Breast epithelium (tissue), 4 donors: ENCODE measurements at places on chromosomes 3 and 15.
A peak's percentile ranks its signal among the peaks of the same experiment; 100 is the strongest.

GRCh38 chr3:185049710-185050109 lies 103.2 kb downstream of the C3orf70 start:
- DNase-seq: no peak

- DNase-seq: no peak
Observed at GRCh38 chr15:92130244-92130643, 263.4 kb upstream of the ST8SIA2 start.

- DNase-seq: no peak
Observed at GRCh38 chr3:125126323-125126722, 70.5 kb upstream of the HEG1 start.

DNA sequence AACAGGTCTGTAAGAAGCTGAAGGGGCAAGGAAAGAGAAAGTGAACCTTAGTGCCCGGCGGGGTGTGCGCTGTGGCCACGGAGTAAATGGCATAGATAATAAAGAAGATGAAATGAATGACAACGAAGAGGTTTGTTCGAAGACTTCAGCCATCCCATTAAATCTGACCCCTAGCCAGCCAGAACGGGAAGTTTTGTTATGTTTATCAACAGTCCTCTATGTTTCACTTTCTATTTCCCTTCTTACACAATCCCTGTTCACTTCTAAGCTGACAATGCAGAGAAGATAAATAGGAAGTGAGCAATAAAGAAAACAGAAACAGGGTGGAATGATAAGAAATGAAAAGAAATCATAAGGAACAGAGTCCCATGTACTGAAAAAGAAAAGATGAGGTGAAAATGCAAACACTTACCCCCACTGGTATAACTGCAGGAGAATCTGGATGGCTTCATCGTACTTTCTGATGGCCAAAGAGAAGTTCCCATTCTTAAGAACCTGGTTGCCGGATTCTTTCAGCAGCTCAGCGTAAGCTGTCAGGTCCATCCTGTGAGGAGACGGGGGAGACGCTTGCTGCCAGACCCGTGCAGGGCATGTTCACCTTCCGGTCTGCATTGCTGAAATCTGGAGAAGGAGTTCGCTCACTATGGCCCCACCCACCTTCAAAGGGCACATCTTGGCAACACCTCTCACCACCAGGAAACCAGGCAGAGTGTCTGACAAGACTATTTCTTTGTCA lies 36.8 kb downstream of the TRANK1 start:
- peak; percentile 20 for DNase-seq

DNA sequence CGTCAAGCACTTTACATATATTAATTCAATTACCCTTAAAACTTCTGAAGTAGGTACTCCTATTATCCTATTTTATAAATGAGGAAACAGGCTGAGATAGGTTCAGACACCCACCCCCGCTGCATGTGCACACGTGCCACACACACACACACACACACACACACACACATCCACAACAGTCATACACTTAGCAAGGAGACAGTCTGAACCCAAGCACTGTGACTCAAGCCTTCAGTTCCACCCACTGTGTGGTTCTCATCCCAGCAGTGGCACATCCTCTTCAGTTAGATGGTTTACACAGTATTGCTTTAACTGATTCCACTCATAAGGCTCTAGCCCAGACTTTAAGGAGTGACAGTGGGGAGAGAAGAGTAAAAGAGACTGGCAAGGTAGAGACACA lies 91.1 kb upstream of the FGF7 start:
- no peak for DNase-seq

DNA sequence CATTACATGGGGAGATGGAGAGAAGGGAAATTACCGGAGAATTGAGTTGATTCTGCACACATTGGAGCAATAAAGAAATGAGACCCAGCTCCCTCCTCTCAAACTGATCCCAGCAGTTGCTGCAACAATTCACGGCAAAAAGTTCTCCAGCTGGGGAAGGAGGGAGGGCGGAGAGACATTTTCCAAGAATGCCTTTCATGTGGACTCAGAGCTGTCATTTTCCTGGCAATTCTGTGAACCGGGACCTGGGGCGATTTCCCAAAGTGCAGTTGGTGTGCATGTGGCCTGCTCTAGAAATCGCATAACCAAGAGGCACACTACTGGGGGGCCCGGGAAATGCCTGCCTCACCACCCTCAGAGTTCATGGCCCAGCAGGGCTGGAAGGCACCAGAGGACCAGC lies 48.7 kb upstream of the IREB2 start:
- no peak for DNase-seq

DNA sequence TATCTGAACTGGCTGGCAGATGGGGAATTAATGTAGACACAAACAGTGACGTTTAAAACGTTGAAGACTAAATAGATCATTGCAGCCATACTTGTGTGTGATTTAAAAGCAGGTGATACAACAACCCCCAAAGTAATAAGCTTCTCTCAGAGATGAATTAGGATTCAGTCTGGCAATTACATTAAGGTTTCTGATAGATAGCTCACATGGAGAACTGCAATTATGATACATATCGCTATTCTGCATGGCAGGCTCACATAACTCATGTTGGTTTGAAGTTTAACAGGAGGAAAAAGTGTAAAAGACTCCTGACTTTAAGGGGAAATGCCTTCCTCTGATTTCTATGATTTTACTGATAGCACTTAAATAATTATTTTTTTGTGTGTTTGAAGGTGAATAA lies 196.9 kb downstream of the CLSTN2 start:
- no peak for DNase-seq

DNA sequence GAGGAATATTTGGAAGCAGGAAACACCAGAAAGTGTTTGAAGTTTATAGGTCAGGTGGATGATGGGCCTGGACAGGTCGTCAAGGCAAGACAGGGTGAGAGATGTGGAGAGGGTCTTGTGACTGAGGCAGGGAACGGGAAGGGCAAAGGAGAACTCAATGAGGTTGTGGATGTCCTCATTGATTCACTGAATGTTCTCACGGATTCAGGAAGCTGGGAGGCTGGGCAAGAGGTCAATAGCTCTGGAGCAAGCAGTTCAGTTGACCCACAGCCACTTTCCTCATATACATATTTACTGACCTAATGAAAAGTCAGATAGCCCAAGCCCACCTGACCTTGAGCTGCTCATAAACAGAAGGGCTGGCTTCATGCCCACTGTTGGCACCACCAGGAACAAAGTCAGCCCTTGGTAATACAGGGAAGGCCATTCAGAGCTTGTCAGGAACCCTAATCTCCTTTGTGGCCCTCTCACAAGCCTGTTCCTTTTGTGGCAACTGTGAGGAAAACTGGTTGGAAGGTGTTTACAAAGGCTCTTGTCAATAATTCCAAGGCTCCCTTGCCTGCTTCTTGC lies 31.6 kb downstream of the ARRDC4 start:
- DNase-seq: no peak

DNA sequence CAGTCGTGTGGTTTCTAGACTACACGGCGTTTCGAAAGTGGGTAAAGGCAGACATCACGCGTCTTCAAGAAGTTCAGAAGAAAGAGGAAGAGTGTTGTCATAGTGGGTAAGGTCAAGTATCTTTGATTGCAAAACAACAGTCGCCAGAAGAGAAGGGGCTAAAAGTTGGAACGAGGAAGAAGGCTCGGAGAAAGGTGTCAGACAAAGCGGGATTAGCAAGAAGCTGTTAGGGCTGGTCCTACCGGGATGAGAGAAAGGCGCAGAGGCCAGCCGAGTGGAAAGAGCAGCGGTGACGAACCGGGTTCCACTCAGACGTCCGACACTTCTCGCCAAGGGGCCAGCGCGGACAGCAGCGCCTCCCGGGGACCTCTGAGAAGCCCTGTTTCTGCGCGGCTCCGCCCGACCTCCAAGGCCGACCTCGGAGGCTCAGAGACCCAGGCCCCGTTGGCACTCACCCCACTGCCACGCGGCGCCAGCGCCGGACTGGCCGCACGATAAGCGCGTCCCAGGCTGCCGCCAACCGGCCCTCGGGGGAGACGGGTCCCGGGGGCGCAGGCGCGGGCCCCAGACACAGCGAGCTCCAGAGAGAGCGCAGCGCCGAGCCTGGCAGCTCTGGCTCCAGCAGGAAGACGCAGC lies 436 bp downstream of the ADPGK start:
- no peak for DNase-seq

DNA sequence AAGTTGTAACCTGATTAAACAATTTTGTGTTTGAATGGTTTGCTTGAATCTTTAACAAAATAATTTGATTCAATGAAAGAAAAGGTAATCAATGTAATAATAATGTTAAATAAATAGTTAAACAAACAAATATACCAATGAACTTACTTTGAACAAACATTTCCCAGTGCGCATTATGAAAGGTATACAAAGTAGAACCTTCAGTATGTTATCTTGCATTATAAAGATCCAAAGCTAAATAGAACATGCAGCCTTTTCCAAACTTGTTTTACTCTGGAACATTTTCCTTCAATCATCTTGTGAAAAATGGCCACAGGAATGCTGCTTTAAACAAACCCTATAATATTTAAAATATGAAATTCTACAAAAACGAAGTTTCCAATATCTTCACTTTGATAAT lies 620.0 kb downstream of the NAALADL2 start:
- no peak for DNase-seq

DNA sequence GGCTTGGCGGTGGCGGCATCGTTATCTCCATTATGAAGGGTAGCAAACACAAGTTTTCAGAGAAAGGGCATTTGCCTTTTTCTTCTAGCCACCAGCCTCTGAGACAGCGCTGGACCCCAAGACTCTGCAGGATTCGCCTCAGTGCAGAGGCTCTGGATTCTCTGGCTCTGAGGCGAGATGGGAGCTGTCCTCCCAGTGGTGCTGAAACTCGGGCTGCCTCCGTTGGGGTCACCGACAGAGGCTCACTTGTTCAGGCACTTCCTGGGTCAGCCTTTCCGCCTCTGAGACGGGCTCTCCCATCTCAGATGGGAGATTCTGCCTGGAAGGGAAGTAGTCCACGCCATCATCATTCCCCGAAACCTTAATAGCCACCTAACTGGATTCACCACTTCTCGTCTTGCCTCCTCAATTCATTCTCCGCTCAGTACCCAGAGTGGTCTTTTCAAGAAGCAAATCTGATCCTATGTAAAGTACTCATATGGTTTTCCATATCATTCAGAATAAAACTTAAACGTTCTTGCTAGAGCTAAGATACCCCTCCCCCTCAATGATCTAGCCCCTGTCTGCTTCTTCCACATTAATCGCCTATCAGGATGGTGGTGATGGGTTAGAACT lies 76.9 kb downstream of the RHCG start:
- DNase-seq: no peak

DNA sequence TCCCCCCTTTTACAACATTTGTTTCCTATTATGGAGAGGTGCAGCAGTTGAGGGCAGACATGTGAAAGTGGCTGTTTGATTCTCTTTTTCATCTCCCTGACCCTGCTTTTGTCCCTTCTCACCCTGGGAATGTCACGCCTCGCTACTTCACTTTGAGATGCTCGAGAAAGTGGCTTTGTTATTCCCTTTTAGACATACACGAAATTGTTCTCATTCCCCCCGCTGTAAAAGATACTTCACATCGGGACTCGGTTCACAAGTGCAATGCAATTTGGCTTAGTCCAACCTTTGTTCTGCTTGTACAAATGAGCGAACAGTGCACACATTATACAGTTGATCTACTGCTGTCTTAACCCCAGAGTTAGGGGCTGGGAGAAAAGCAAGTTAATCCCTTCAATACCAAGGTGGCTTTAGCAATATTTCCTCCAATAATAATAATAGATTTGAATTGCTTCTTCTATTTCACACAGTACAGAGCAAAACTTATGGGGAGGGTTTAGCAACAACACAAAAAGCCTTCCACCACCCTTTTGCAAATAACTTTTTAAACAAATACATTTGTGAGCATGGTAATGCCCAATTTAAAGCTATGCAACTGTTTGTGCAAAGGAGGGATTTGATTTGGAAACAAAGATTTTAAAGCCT lies 5.7 kb upstream of the FOXB1 start:
- DNase-seq: no peak

GRCh38 chr3:178202194-178202593 lies 334.0 kb upstream of the KCNMB2 start:
- no peak for DNase-seq

DNA sequence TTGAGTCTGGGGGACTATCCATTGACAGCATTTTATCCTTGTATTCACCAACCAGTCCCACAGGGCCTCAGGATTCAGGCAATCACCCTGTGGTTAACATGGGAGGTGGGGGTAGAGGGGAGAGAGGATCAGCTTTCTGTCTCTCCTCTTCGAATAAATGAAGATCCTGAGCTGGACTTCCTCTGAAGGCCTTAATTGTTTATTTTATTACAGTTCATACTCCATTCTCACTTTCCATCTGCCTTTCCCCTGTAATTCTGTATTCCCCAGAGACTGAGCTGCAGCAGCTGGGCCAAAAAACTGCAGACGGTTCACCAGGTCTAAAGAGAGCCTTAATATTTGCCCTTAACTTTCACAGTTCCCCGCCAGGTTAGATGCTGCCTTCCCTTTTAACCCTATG lies 11.9 kb downstream of the TAGLN3 start:
- no peak for DNase-seq

- no peak for DNase-seq
Observed at GRCh38 chr15:31155151-31155550, 53.6 kb upstream of the TRPM1 start.

DNA sequence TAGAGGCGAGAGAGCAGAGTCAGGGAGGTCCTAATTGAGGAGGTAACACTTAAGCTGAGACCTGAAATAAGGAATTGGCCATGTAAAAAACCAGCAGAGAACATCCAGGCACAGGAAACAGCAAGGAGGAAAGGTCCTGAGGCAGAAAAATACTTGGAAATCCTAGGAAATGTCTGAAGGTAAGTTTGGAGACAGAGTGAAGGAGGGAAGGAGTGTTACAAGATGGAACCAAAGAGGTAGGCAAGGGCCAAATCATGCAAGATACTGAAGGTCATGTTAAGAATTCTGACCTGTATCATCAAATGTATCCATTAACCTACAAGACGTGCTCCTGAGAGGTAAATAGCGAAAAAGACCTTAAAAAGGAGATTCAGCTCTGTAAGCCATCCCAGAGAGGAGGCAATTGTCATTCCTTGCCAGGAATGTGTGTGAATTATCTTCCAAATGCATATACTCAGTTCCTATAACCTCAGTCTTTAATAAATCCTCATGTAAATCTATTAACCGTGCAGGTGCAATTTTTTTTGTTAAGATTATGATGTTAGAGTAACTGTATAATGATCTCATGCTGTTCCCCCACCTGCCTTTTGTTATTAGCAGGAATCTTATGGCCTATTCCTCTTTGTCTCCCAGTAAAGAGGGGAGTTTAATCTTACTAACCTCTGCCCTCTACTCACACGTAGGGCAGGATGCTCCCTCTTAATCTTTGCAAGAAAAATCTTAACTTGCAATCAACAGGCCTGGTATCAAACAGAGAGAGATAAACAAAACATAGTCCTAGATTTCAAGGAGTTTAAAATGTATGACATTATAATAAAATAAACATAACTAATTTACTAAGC lies 166.9 kb downstream of the ULK4 start:
- DNase-seq: no peak

DNA sequence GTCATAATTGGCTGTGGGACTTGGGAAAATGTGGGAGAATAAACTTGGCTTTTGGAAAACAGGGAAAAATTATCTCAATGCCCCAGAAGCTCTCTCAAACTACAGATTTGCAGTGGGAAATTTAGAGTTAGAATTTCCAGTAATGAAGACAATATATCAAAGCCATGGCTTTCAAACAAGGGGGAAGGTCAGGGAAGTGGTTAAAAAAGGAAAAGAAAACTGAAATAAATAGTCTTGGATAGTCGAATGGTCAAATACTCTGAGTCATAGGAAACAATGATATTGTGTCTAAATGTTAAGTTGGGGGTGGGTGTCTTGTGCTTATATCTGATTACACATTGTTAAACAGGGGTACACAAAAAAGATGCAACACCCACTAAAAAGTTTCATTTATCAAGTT lies 272.4 kb upstream of the COL8A1 start:
- DNase-seq: no peak
